EL (cell line): ENCODE measurements at places on chromosomes 2 and 18.
A peak's percentile ranks its signal among the peaks of the same experiment; 100 is the strongest.

- DNase-seq = no peak
Measured at GRCh38 chr2:70061317-70061716, 26.0 kb upstream of the PCBP1 start.

DNA sequence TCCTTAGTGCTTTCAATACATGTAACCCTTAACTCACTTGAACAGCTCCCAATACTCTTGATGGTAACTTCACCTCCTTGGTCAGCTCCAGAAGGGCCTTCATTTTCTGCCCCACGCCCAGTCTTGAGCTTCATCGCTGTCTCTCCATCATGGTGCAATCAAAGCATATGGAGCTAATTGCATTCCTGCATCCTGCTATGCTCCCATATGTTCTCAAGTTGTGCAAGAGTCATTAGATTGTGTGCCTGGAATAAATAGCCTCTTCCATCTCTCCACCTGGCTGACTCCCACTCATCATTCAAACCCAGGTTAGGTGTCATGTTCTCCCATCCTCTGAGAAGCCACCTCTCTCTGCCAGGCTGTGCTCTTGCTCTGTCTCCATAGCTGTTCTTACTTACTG lies 364.5 kb upstream of the RGPD4 start:
- DNase-seq = no peak

DNA sequence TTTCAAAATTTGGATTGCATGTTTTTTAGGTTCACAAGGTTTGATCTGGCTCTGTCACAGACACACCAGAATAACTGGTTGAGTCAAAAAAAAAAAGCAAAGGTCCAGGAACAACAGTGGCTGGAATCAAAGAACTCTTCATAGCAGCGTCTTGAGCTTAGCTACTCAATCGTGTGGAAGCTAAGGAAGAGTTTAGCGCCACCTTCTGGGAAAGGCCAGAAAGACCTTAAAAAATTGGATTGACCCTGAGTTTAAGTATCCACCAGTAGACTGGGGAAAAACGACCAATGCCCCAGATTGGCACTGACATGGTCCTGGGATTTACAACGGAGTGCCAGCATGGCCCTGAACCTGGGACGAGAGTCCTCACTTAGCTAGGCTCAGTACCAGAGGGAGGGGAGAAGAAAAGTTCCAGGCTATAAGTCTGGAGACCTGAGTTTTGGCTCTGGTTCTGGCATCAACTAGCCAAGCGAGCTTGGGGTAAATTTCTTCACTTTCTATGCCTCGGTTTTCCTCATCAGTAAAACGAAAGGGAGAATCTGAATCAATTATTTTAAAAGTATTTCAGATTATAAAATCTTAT lies 71.1 kb upstream of the TFCP2L1 start:
- DNase-seq = peak; percentile 66

DNA sequence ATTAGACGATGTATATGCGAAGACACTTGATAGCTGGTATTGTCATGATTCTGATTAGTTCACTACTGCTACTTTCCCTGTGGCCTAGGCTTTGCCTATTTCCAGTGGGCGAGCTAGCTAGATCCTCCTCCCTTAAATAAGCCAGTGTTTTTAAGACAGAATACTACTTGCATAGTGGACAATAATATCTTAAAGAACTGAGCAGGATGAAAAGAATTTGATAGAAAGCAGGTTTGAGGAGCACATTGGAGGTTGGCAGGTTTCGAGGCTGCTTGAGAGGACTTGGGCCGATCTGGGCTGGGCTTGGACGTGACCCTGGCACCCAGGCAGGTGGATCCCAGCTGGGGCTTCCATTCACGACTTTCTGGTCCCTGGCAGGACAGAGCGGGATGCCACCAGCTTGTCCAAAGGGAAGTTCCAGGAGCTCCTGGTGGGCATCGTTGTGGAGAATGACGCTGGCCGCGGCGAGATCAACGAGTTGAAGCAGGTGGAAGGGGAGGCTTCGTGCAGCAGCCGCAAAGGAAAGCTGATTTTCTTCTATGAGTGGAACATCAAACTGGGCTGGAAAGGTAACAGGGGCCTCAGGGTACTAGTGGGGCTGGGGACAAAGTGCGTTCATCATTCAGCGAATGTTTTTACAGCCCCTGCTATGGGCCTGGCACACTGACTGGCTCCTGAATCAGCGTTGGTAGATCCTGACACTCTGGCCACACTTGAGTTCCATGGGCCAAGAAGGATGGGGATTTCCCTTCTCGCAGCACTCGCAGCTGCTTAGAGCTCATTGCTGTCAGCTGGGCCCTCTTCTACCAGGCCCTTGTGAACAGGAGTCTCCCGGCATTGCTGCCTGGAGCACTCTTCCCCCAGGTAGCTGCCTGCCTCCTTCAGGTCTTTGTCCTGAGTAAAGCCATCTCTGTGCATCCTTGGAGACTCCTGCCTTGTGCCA lies 16.9 kb downstream of the C2orf74 start:
- peak; percentile 30 for DNase-seq

- no peak for DNase-seq
Measured at GRCh38 chr2:160679686-160680085, 186.1 kb upstream of the RBMS1 start.

- no peak for DNase-seq
Measured at GRCh38 chr18:75066936-75067335, 142.0 kb downstream of the PTGR3 start.

DNA sequence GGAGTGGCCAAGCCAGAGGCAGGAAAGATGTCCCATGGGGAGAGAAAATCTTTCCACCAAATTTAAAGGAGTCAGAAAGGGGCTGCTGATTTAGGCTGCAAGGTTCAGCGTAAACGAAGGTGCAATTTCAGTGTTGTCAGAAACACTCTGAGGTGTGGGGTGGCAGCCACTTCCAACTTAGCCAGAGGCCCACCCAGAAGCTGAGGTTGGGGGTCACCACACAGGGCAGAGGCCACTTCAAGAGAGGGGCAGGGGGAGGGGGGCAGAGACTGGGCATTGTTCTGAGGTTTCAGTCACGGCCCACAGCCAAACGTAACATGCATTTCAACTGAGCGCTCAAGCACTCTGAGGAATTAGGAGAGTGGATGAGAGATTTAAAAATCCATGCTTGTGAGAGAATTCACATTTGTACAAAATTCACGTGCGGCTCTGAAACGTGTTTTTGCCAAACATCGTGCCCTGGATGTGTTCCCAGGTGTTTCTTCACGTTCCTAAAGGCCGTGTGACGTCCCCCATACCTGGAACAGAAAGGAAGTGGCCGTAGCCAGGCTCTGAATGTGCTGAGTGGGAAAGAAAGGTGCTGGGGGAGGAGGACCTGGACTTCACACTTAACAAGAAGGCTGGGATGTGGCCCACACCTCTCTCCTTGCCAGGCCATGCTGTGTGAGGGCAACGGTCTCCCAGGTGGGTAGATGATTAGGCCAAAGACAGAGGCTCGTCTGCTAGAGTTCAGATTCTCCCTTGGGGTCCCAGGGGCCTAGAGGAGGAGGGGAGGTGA lies 19.5 kb upstream of the BOK start:
- no peak for DNase-seq

DNA sequence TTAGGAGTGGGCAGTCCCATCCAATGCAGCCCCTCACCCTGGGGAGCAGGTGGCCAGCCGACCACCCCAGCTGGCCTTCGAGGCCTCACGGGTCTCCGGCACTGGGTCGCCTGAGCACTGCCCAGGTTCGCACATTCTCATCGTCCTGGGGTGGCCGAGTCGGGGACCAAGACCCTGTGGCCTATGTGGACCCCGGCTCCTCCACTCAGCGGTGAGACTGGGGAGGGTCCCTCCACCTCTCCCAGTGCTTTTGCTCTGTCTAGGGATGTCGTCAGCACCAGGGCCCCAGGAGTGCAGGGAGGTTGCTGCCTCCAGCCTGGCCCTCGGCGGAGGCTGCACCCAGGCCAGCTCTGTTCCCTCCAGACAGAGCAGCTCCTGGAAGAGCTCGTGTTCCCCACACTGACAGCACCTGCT lies 89.6 kb downstream of the TPO start:
- DNase-seq = no peak

GRCh38 chr2:122172812-122173211 lies 417.4 kb downstream of the TSN start:
- no peak for DNase-seq

GRCh38 chr18:77065221-77065981 lies 67.2 kb downstream of the MBP start:
- DNase-seq = peak; percentile 88

DNA sequence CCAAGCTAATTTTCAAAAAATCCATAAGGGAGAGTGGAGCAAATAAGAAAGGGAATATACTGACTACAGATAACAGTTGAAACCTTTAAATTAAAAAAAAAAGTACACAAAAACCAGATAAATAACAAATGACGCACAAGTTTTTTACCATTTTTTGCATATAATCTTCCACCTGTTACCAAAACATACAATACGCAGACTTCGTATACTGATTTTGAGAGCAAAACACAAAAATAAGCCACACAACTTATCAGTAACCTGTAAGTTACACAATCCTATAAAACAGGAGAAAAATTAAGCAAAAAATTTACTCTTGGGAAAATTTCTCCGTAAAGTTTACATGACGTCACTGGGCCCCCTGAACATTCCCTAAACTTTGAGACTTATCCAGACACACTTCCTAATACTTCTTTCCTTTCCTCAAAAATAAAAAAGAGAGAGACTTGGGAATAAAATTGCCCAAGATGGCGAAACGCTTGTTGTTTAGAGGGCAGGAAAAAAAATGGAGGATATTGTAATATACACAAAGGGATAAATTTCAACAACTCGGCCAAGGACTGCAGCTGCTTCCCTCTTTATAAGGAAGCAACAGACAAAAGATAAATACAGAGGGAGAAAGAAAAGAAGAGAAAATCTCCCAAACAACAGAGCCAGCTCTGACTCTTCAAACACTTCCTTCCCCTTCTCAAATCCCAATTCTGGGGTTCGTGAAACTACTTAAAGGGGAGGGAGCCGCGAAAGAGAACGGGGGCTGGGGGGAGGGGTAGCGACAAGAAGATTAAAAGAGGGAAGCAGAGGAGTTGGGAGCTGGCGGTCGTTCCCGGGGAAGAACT lies 1.6 kb downstream of the BAZ2B start:
- peak; percentile 80 for DNase-seq

- no peak for DNase-seq
Measured at GRCh38 chr2:102006886-102007278, 15.1 kb downstream of the IL1R2 start.

DNA sequence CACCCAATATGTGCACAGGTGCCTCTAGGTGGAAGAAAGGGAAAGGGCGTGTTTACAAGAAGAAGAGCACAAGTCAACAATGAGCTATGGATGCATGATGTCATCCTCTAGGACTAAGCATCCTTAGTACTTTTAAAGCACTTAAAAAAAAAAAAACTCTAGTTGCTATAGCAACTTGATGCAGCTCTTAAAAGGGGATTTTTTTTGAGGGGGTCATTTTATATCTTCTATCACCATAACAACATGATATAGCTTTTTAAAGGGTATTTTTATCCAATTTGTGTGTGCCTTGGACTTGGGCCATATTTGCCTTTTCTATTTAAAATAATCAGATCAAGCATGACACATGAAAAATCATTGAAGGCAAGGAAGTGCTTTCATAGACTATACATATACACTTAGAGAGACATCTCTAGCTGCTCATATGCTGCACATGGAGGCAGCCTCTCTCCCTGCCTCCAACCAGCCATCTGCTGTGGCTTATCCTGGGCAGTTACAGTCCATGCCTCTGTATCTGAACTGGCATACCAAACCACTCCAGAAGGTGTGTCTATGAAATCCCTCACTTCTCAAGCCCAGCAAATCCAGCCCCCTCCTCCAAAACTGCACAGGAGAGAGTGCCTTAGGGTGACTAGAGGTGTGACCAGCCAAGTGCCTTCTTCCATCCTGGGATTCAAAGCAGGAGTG lies 165.4 kb downstream of the MSH2 start:
- DNase-seq = no peak

DNA sequence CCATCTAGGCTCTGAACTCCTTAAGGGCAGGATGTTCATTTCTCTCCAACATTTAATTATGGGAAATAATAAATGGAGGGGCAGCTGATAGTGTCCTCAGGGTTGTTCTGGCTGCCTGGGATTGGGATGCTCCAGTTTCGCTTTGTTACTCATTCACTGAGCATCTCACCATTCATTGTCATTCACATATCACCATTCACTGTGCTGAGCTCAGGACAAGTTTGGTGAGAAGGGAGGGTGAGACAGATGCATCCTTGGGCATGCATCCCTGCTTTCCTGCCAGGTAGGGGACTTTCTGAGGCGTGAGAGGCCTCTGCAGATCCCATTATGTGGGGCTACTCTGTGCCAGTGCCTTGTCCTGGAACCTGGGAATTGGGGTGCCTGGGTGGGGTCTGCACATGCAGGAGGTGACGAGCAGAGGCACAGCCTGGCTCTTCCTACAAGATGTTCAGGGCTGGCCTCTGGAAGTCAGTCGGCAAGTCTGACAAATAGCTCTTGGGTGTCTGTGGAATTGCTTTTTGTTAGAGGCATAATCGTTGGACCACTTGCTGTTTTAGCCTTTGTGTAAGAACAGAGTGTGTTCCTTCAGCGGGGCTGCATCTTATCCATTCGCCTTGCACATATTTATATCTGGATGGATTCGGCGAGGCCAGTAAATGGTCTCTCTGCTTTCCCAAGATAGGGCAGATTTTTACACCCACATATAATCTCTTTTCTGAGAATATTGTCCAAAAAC lies 323.2 kb upstream of the THSD7B start:
- DNase-seq = no peak

DNA sequence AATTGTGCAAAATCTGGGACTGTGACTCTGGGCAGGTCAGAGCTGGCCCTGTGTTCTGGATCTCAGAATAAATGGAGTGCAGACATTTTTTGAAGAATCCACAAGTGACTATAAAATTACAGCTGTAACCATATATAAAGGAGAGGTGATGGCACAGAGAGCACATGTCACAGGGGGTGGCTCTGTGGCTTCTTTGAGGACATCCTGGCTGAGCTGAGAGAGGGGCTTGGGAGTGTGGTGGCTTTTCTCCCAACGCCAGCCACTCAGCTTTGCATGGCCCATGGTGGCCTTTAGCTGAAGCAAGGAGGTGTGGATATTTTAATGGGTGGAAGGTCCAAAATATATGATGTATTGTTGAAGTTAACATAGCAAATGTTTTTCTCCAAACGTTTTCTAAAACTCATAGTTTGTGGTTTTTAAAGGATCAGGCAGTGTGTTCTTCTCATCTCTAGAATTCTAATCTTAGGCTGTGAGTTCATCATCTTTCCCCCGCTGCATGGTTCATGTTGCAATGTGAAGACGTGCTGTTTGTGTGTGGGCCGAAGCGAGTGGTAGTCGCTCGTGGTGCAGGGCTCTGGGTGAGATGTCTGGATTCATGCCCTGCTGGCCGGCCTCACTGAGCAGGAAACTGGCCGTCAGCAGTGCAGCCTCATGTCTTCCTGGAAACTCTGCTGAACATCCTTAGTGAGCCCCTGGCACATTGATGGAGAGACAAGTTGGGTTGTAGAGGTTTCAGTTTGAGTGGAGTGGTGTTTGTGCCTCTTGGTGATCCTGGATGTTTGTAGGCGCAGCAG lies 109.9 kb downstream of the ZNF236 start:
- no peak for DNase-seq

GRCh38 chr18:5095239-5095638 lies 101.8 kb downstream of the AKAIN1 start:
- DNase-seq = no peak

GRCh38 chr2:149543845-149544244 lies 43.7 kb downstream of the MMADHC start:
- no peak for DNase-seq
